ENCODE measurements at places on chromosomes 7 and 10.

DNA sequence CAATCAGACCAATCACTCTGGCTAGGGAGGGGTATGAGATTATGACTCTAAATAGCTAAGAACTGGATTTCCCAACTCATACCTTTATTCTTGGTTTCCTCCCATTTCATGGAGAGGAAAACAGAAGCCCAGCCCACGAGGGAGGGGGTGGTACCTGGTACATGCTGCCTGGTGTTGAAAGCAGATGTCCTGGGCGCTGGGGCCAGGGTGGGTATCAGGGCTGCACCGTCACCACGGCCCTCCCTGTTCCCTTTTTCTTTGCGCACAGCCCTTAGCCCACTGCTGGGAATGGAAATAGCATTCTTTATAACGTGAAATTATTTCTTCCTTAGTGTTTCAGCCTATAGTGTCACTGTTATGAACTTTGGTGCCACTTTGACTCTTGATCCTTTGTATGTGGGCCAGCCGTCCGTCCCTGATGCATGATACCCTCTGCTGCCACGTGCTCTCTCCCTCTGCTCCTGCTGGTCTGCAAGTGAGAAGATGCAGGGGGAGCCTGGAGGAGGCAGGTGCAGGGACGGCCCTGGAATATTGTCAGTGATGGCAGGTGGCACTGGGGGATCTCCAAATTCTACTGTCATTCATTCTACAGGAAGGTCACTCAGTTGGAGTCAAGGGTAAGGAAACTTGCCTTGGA is 158.5 kb downstream of the CDH23 start:
- no peak for DNase-seq

- no peak for DNase-seq
Measured at GRCh38 chr7:7552199-7552598, 14.5 kb upstream of the MIOS start.

GRCh38 chr7:111785076-111785475 is 222.8 kb upstream of the IMMP2L start:
- no peak for DNase-seq

DNA sequence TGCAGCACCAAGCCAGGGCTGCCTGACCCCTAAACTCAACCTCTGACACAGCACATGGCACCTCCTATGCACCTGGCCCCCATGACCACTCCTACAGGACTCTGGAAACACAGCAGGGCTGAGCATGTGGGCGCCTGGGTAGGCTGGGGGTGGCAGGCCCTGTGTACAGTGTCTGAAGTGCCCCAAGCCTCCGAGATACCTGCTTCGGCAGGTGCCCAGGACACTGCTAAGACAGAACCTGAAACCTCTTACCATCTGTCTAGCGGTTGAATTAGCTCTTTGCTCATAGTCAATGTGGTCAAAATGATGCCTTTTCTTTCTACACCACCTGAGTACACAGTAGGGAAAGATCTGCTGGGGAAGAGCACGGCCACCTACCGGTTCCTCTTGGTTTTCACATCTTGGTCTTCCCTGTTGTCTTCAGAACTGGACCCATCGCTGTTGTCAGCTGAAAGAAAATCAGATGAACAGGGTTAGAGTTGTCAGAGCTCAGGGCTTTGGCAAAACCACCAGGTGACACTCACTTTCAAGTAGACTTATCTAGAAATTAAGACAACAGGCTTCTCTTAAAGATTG is 177.4 kb downstream of the TCERG1L start:
- no peak for DNase-seq

GRCh38 chr10:116944911-116945310 is 60.1 kb downstream of the SHTN1 start:
- no peak for DNase-seq

DNA sequence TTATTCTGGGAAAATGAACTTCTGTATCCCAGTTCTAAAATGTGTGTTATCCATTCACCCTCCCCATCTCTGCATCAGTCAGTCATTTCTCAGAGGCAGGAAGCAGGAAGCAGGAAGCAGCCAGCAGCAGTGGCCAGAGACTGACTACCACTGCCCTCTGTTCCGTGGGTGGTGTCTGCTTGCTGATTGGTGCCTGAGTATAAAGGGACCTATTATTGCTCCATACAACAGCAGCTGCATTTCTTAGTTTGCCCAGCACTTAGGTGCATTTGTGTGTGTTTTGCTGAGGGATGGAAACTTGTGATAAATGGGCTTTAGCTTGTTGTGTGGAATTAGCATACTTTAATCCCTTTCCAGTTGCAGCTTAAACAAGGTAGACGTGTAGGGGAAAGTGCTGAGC is 582.2 kb downstream of the SORCS1 start:
- no peak for DNase-seq

- DNase-seq = no peak
Measured at GRCh38 chr7:82443036-82443546, 486 bp downstream of the CACNA2D1 start.

Measured in SK-N-MC (cell line).